ENCODE measurements at places on chromosomes 16 and 17.

DNA sequence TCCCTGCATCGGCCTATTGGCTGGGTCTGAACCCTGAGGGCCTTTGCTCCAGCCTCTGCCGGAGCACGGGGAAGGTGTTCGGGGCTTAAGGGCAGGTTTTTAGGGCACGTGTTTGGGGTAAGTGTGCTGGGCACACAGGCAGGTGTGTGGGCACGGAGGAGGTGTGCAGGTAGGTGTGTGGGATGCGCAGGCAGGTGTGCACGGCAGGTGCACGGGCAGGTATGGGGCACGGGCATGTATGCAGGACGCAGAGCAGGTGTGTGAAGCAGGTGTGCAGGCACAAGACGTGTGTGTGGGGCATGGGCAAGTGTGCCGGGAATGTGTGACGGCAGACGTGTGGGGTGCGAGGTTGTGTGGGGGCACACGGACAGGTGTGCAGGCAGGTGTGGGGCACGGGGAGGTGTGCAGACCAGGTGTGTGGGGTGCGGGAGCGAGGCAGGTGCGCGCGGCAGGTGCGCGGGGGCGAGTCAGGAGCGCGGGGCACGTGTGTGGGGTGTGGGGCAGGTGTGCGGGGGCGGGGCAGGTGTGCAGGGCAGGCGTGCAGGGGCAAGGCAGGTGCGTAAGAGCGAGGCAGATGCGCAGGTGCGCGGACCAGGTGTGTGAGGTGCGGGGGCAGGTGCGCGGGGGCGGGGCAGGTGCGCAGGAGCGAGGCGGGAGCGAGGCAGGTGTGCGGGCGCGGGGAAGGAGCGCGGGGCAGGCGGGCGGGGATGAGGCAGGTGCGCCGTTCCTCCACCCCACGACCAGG is 28.6 kb upstream of the METRNL start:
- DNase-seq = no peak

GRCh38 chr16:30777591-30778297 is 9.3 kb downstream of the ZNF629 start:
- DNase-seq = no peak

- DNase-seq = no peak
Observed at GRCh38 chr17:20825539-20825938, 217.3 kb downstream of the USP22 start.

- no peak for DNase-seq
Observed at GRCh38 chr17:79041041-79041570, 17.1 kb downstream of the C1QTNF1 start.

GRCh38 chr17:61738249-61738648 is 125.1 kb downstream of the BRIP1 start:
- DNase-seq = no peak

All from tongue (tissue), 3 donors.